T-helper 9 cell (primary cell): ENCODE measurements at places on chromosomes 11 and 22.

DNA sequence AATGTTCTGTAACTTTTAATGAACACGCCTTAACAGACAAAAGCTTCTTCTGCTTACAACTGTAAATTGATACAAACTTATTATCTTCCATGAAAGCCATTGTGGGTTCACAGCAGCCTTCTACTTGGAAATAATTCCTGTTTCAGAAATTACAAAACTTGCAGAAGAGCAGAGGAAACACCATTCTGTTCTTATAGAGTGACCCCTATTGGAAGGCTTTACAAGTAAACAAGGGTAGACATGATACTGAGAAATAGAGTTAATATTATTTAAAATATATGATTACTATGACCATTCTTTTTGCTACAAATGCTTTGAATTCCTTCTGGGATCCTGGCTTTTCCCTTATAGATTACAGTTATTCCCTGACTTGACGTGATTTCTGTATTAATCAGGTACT is 32.4 kb upstream of the KCNA4 start:
- no peak for DNase-seq

GRCh38 chr11:85040166-85040565 is 587.0 kb downstream of the DLG2 start:
- DNase-seq, result no peak

- DNase-seq, result no peak
These were observed 54.8 kb downstream of the CSTPP1 start for GRCh38 chr11:46991391-46991790.

GRCh38 chr22:29872144-29872893 is 10.7 kb upstream of the MTMR3 start:
- DNase-seq, result no peak

DNA sequence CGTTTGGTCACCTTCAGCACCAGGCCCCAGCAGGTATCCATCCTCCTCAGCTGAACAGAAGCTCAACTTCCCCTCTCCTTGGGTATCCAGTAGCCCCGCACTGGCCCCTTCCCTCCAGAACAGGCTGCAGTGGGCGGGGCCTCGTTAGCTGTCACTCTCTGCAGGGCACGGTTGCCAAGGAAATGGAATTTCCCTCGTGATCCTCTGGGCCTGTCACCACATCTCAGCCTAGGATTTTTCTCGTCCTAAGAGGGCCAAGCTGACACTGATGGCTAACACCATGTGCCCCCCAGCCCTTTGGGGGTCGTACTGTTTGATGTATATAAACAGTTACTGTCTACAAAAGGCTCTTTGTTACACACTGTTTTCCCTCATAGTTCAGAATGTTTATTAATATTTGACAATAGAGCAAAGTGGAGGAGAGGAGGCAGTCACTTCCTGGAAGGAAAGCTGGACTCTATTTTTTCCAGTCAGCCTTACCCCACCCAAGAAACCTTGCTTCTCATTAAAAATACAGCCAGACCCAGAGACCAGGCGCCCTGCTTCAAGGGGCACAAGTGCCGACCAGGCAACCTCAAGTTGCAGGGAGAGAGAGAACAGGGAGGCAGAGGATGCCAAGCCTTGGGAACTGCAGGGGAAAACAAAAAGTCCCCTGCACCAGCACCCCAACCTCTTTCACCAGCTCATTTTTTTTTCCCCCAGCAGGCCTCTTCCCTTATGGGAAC is 44.5 kb downstream of the FEZ1 start:
- no peak for DNase-seq

DNA sequence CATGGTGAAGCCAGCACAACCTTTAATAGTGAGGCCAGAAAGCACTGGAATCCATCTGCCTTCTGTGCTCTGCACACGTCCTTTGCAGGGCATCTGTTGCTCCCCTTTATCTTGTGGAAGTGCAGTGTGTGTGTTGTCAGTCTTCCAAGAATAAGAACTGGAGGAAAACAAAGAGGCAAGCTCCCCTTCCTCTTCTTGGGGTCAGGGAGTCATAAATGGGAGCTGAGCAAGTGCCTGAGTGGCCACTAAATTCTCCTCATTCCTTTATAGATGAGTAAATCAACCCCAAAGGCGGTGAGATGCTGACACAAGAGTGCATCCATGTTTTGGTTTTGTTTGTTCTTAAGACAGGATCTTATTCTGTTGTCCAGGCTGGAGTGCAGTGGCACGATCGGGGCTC is 38.3 kb downstream of the WT1 start:
- DNase-seq, result no peak

- DNase-seq, result no peak
These were observed 33.4 kb downstream of the SERPIND1 start for GRCh38 chr22:20807315-20807752.

DNA sequence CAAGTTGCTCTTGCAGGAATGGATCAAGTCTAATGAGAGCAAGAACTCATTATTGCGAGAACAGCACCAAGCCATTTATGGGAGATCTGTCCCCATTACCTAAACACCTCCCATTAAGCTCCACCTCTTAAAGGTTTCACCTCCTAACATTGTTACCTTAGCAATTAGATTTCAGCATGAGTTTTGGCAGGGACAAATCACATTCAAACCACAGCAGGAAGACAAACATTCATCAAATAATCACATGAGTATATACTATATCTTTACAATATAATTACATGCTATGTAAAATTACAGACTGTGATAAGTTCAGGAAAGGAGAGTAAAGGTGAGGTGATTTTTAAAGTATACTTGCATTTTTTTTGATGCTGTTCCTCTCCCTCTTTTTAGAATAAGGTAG is 6.6 kb upstream of the TEAD1 start:
- DNase-seq, result no peak

GRCh38 chr22:21022507-21022906 is 7.5 kb downstream of the P2RX6 start:
- DNase-seq, result no peak
